Cardiac septum (tissue), 1 donor: ENCODE measurements at places on chromosomes 2 and 18.

GRCh38 chr2:33158482-33159003 is 211.8 kb downstream of the LTBP1 start:
- no peak for DNase-seq

- no peak for DNase-seq
Observed at GRCh38 chr2:55986001-55986400, 62.4 kb upstream of the EFEMP1 start.

DNA sequence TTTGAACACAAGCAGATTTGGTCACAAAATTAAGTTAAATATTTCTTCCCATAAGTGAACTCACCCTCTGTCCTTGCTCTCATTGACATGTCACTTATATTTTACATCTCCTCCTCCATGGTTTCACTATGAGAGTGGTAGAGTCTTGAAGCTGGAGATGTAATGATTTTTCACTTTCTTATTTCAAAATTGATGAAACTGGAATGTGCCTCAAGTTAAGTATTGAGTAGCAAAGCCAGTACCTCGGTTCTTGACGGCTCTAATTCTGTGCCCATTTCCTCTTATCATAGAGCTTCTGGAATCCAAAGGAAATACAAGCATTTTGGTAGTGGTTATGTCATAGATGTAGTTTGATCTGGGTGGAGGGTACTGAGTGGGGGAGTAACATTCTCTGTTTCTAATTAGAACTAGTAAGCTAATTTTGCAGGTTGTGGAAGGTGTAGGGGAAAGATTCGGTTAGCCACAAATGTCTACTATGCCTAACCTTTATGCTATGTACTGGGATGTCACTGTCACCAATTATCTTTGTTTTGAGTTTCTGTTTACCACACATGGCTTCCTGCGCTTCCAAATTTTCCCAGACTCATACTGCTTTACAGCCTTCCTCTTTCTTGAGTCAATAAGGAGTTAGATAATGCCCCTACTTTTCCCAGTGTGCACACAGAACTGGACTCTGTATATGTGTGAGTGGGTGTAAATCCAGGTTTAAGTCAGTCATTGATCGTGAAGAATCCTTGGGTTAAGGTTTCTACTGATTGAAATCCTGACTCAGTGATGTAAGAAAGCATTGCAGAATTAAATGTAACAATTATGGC is 96.8 kb downstream of the DIS3L2 start:
- DNase-seq, result no peak

- DNase-seq, result no peak
Observed at GRCh38 chr18:7155092-7155491, 37.5 kb upstream of the LAMA1 start.

DNA sequence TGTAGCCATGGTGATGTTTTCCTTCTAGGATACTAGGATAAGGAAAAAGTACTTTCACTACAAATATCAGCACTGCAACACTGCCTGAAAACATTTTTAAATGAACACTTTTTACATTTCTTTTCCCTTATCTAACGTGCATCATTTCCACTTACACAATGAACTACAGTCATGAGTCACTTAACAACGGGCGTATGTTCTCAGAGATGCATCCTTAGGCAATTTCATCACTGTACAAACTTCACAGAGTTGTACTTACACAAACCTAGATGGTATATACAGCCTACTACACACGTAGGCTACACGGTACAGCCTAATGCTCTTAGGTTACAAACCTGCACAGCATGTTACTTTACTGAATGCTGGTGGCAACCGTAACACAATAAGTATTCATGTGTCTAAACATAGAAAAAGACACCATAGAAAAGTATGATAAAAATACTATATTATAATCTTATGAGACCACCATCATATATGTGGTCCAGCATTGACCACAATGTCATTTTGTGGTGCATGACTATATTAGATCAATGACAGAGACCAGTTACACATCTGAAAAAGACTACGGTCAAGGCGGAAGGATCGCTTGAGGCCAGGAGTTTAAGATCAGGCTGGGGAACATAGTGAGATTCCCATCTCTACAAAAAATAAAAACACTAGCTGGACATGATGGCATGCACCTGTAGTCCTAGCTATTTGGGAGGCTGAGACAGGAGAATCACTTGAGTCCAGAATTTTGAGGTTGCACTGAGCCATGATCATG is 39.8 kb downstream of the WDR33 start:
- no peak for DNase-seq

- no peak for DNase-seq
Observed at GRCh38 chr2:147482916-147483669, 361.7 kb upstream of the ACVR2A start.

- DNase-seq, result no peak
Observed at GRCh38 chr2:203994735-203995134, 58.2 kb downstream of the ICOS start.

DNA sequence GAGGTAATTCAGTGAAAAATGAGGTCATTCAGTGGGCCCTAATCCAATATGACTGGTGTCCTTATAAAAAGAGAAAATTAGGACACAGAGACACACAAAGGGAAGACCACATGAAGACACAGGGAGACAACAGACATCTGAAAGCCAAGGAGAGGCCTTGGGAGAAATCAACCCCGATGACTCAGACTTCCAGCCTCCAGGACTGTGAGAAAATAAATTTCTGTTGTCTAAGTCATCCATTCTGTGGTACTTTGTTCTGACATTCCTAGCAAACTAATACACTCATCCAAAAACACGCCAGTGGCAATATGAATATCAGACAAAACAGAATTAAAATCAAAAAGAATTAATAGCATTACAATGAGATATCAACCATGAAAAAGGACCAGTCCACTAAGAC is 303.7 kb downstream of the SS18 start:
- DNase-seq, result no peak

DNA sequence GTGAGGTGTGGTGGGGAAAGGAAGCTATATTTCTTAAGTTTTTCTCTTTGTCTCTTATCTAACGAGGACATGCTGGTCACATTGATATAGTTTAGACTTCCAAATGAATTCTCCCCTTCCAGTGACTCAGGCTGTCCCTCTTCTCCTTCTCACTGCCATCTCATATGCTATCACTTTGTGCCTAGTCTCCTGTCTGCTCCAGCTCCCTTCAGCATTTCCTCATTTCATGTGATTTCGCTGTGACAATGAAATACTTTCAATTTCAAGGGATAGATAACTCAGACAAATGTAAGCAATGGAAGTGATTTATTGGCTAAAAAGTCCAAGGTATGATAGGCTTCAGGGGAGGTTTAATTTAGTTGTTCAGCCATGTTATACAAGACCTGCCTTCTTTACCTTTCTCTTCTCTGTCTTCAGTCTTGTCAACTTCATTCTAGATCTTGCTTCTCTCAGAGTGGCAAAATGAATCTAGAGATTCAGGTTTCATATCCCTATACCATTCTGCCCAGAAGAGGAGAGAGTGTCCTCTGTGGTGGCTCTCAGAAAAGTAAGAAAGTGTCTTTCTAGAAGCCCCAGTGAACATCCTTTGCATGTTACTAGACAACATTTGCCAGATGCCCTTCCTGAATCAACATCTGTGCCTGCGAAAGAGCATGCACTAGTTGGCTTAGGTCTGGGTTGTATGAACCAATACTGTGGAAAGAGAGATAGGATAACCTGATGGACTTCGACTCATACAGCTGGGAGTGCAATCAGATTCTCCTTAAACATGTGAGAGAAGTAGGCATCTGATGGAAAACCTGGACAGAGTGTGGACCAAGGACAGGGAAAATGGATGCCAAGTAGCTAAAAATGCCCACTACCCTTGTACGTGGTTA is 29.9 kb upstream of the GPR155 start:
- DNase-seq, result no peak
